Panc1 (cell line): ENCODE measurements at places on chromosomes 1 and 21. TPM values are rescaled to one million over a fixed set of nuclear protein-coding genes. Genes with fewer than 3 reads are reported as not detected.

GRCh38 chr1:205792961-205793673 is 17.8 kb upstream of the RAB29 start:
- no peak for DNase-seq

The IVL gene
- total RNA-seq: not detected

GRCh38 chr1:30277911-30278310 is 445.5 kb downstream of the MATN1 start:
- no peak for DNase-seq

DNA sequence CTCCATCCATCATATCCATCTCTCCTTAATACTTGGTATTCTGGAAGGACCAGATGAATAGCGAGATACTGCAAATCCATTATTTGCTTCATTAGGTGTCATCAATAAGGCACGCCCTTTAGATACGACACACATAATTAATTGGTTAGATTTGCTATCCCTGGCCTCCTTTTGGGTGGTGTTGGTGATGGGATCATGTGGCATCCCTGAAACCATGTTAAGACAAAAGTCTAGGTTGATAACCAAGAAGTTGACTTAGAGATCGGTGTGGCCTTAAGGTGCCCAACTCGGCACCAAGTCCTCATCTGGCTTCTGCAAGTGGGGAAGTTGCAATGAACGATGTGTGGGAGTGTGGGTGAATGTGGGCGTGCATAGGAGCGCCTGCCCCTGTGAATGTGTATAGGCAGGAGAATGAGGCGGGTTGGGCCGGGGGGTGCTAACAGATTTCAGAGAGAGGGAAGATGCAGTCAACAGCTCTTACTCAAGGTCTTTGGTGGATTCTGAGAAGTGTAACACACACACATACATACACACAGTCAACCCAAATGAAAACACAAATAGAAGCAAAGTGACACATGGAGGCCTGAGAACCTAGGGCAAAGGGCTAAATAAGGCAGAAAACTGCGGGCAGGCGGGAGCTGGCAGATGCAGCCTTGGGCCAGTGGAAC is 415.7 kb upstream of the ESRRG start:
- DNase-seq: no peak

The CRTC2 gene
- 39.3 TPM for total RNA-seq

- no peak for DNase-seq
Observed at GRCh38 chr1:205332015-205332791, 10.7 kb upstream of the NUAK2 start.

DNA sequence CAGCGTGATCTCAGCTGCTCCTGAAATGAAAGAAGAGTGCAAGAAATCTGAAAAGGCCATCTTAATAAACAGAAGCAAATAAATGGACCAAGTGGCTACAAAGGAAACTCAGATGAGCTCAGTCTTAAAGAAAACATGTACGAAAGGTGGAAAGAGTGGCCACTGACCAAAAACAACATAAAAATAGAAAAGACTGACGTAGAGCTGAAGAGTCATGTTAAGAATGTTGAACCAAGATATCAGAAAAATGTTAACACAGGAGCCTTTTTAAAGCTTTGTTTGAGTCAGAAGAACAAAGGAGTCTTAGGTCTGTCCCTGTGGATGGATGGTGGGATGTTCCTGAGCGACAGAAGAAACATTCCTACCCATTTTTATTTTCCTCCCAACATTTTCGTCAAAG is 30.8 kb upstream of the ZNF648 start:
- no peak for DNase-seq

The CRYAA gene
- total RNA-seq: 2.1 TPM

DNA sequence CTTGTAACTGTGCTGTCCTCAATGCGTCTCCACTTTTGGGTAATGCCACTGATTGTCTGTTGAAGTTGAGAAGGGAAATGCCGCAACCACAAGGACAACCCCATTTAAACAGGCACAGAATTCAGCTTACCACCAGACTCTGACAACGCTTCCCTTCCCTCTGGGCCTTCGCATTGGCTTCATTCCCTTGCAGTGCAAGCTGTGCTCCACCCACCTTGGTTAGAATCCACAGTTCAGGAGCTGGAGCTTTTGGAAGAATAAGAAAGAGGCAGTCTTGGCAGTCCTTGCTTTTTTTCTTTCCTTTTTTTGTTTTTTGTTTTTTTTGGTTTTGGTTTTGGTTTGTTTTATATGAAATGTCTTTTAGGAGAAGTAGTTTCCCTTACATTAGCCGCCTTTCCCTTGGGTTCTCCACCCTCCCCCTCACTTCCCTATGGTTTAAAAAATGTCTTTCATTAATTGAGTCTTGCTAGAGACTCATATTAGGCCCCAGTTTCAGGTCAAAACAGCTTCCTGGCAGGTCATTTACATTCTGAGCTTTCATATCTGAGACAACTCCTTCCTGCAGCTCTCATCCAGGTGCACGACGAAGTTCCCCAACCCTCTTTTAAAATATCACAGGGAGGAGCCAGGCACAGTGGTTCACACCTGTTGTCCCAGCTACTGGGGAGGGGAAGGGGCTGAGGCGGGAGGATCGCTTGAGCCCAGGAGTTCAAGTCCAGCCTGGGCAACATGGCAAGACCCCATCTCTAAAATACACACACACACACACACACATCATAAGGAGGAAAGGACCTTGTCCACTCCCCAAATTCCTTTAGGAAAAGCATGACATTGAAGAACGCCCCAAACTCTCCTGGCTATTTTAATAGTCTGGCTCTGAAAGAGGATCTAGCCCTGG is 20.7 kb upstream of the LAX1 start:
- DNase-seq: no peak

DNA sequence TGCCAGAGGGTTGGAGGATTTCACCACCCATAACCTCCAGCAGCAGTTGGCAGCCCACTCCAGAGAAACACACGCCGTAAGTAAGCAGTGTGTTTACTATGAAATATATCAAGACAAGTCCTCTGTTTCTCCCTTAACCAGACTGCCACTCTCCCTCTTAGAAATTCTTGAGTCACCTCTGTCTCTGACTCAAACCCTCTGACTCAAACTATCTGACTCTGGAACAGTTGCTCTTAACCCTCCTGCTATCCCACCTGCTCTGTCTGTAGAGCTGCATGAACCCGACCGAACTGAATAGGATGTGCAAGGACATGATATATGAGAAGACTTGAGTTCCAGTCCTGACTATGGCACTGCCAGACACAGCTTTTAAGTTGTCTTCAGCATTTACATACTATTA is 14.1 kb downstream of the INPP5B start:
- DNase-seq: peak; percentile 59

The CCSAP gene
- 11.6 TPM for total RNA-seq

- no peak for DNase-seq
Observed at GRCh38 chr1:177975588-177976495, 6.0 kb upstream of the SEC16B start.

- DNase-seq: no peak
Observed at GRCh38 chr1:225554216-225554812, 98.6 kb downstream of the ENAH start.

The ZNF124 gene
- 18.6 TPM for total RNA-seq

The RAB3B gene
- 1.2 TPM for total RNA-seq

- no peak for DNase-seq
Observed at GRCh38 chr1:152517237-152517811, 3.0 kb downstream of the CRCT1 start.

DNA sequence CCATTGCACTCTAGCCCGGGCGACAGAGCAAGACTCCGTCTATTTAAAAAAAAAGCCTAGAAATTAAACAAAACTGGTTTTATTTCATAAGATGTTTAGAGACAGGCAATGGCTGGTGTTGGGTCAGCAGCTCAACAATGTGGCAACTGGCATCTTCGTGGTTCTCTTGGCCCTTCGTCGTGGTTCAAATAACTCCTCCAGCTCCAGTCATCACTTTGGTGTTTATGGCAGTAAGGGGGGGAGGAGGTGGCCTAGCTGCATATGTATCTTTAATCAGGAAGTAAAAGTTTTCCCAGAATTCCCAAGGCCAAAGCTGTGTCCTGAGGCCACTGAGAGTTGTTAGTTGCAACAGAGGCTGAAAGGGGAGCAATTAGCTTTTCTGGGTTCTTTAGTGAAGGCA is 13.0 kb upstream of the LTN1 start:
- DNase-seq: no peak

DNA sequence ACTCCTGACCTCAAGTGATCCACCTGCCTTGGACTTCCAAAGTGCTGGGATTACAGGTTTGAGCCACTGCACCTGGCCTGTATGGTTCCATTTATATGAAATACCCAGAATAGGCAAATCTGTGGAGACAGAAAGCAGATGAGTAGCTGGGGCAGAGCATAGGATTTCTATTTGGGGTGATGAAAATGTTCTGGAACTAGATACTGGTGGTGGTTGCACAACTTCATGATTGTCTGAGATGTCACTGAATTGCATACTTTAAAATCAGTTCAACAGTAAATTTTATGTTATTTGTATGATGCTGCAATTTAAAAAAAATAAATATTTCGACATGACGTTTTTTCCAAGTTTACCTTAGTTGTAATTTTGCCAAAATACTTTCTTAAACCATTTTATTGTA is 23.9 kb downstream of the ITSN1 start:
- no peak for DNase-seq

The RHD gene
- not detected for total RNA-seq

DNA sequence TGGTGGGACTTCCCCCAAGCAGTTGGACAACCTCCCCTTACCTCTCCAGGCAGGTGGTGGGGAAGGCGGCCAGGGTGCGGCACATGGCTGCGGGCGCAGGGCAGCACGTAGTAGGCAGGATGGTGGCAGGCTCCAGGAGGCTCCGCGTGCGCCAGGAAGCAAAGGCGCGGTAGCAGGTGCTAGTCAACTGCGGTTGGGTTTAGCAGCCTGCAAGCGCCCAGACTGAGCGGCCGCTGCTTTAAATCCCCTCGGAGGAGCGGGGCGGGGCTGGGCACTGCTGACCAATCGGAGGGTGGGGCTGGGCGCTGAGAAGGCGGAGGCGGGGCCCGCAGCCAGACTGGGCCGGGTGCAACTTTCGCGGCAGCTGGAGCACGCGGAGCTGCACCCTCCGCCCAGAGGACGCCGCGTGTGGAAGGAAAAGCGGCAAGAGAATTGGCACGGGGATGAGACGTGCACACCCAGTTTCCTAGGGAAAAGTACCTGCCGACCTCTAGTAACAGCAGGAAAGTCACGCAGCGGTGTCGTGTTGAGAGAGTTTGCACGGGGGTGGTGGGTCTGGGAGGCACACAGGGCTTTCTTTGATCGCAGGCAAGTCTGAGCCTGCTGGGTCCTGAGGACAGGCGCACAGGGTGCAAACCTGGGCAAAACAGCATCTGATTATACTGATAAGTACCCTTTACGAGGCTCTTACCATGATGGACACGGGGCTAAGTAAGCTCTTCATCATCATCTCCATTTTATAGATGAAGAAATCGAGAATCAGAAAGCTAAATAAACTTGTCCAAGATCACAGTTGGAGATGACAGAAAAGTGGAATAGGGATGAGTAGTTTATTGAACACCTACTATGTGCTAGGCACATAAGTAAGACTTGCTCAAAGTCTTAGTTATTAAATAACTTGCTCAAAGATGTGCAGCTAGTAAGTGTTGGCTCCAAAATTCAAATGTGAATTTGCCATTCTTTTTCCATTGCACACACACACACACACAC is at the start of gene RGS16:
Gene RGS16 (minus strand): TSS at position 215 of the 990 bp plus-strand sequence. CDS start 130 bp downstream, at position 85.
- DNase-seq: no peak

- no peak for DNase-seq
Observed at GRCh38 chr1:245116751-245117150, 38.0 kb upstream of the KIF26B start.

- DNase-seq: no peak
Observed at GRCh38 chr21:41744028-41744930, 22.6 kb downstream of the RIPK4 start.
